ENCODE measurements at places on chromosomes 7 and 10. TPM values are rescaled to one million over a fixed set of nuclear protein-coding genes. Genes with fewer than 3 reads are reported as not detected.

DNA sequence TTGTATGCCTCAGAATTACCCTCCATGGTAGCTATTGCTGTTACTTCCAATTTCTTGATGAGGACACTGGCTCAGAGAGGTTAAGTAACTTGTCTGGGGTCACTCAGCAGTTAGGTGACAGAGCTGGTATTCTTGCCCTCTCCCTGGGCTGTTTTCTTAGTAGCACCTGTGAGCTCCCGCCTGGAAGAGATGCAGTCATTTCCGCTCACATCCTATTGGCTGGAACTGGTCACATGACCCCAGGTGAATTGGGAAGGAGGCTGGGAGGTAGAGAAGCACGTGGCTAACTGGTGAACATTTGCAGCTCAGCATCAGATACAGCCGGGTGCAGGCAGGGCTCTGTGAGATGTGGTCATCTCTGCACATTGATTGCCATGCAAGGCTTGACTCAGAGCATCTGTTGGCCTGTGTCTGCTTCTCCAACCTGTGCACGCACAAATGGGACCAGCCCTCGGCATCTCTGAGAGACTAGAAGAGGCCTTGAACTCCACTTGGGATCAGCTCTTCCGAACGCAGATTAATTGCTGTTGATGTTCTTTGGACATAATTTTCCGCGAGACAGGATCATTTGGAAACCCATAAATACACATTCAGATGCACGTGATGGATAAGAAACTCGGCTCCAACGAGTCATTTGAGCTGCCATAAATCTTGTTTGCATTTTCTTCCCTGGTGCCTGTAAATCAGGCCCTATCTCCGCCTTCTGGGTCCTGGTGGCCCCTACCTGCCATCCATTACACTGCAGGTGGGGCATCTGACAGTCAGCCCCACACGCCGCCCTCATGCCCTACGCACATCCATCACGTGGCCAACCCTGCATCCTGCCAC is 42.8 kb downstream of the MYL10 start:
- peak; percentile 80 for DNase-seq

- peak; percentile 84 for DNase-seq
Observed at GRCh38 chr7:98294798-98295382, 13.4 kb downstream of the BRI3 start.

ZCWPW1 gene
- polyA plus RNA-seq, result 3.3 TPM

KCND2 gene
- 0.88 TPM for polyA plus RNA-seq

RALA gene
- 42.8 TPM for polyA plus RNA-seq

PON3 gene
- 0.89 TPM for polyA plus RNA-seq

GRCh38 chr10:6995831-6996230 is 415.0 kb downstream of the SFMBT2 start:
- no peak for DNase-seq

GRCh38 chr10:29681676-29682448 is 47.1 kb upstream of the SVIL start:
- DNase-seq, result no peak

GPR22 gene
- polyA plus RNA-seq, result 0.39 TPM

DNA sequence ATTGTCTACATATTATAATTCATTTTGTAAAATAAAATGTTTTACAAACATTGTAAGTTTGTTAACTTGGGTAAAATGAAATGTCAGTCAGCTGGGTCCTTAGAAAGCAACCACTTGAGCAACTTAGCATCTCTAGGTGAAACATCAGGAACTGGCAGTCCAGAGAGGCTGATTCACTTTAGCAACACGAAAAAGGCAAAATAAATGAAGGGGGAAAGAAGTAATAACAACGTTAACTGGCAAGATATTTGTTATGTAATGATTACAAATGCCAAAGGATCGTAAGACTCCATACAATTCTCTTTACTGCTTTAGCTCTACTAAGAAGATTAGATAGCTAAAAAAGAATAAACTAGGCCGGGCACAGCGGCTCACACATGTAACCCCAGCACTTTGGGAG is 5.0 kb downstream of the PDZD8 start:
- no peak for DNase-seq

DNA sequence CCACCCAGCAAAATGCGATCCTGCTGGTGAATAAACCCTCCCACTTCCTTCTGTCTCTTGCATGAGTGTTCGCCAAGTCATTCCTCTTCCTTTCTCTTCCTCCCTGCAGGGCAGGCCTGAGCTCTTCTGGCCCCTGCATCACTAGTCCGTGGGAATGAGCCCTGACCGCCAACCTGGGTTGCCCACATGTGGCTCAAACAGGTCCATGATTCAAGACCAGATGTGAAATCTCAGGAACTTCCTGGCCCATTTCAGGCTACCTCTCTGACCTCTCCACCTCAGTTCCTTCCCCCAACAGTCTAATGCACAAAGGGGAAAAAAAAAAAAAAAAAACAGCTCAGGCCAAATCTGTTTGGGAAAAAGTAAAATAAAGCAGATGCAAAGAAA is 5.4 kb upstream of the YWHAG start:
- DNase-seq, result no peak

GRCh38 chr10:47331491-47331890 is 9.2 kb downstream of the GDF2 start:
- DNase-seq, result no peak

DNA sequence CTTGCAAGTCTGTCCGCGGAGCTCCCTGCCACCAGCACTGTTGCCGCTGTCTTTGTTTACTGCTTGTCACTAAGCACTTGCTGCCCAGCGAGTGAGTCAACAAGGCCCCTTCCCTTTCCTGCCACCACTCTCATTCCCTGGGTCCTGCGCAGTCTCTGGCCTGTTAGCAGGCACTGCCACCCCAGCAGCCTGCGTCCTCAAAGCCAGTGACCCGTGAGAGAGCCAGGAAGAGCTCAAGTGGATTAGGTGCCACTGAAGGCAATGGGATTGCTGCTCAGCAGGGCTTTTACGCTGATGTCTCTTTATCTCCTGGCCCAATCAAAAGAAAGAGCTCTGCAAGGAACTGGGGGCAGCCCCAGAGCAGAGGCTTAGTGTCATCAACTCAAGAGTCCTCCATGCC is at the start of gene FRMPD2:
Gene FRMPD2, minus strand, starts transcription at position 61 of the 400 bp plus-strand sequence. CDS start 129 bp downstream, outside the sequence.
- DNase-seq, result no peak

- DNase-seq, result no peak
Observed at GRCh38 chr7:47271749-47272148, 310.2 kb downstream of the TNS3 start.

DNA sequence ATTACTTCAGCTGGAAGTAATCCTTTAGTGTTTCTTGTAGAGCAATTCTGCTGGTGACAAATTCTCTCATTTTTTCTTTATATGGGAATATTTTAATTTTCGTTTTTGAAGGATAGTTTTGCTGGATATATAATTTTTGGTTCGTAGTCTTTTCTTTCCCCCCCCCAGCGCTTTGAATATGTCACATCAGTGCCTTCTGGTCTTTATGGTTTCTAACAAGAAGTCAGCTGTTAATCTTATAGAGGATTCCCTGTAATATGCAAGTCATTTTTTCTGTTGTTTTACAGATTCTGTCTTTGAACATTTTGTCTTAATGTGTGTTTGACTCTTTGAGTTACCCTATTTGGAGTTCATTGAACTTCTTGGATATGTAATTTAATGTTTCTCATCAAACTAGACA is 96.3 kb downstream of the SDK1 start:
- no peak for DNase-seq

- no peak for DNase-seq
Observed at GRCh38 chr7:101636822-101637623, 7.9 kb upstream of the MYL10 start.

MRLN gene
- not detected for polyA plus RNA-seq

DNA sequence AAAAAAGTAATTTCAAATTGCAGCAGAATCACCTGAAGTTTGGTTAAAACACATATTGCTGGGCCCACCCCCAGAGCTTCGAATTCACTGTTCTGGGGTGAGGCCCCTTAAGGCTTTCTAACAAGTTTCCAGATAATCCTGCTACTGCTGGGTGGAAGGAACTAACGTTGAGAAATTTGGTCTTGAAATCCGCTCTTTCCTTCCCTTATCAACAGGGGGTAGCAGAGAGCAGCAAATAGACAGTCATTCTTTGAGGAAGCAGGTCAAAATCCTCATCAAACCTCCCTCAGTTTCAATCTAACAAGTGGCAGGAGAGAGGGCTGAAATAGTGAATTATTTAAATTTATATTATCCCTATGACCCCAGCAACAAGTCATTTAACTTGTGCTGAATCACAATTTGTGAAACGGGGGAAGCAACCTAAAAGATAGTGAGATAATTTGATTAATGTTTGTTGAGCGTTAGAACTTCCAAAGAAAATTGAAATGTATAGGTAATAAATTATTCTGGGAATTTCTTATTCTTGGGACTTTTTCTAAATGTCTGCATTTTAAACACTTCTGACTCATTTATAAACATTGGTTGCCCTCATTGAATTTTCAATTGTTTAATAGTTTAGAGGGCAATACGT is 21.7 kb upstream of the MALSU1 start:
- DNase-seq, result peak; percentile 79

GRCh38 chr7:151699928-151700319 is 177.0 kb downstream of the PRKAG2 start:
- DNase-seq, result no peak

AQP1 gene
- 241 TPM for polyA plus RNA-seq

DNA sequence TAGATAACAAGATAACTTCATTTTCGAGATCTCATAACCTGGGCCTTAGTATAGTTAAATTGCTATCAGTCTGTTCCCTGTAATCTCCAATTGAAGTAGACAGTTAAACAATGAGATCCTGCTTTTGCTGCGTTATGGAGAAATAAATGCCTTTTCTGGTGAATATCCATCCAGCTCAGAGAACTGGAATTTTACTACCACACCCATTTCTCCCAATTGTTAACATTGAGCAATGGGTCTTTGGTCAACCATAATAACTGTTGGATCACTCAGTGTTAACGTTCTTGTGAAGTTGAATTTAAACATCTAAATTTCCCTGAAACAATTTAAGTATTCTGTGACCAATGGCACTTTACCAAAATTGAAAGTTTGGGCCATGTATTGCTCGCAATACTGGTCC is 3.0 kb downstream of the CALU start:
- DNase-seq, result no peak

TUBAL3 gene
- polyA plus RNA-seq, result not detected

DNA sequence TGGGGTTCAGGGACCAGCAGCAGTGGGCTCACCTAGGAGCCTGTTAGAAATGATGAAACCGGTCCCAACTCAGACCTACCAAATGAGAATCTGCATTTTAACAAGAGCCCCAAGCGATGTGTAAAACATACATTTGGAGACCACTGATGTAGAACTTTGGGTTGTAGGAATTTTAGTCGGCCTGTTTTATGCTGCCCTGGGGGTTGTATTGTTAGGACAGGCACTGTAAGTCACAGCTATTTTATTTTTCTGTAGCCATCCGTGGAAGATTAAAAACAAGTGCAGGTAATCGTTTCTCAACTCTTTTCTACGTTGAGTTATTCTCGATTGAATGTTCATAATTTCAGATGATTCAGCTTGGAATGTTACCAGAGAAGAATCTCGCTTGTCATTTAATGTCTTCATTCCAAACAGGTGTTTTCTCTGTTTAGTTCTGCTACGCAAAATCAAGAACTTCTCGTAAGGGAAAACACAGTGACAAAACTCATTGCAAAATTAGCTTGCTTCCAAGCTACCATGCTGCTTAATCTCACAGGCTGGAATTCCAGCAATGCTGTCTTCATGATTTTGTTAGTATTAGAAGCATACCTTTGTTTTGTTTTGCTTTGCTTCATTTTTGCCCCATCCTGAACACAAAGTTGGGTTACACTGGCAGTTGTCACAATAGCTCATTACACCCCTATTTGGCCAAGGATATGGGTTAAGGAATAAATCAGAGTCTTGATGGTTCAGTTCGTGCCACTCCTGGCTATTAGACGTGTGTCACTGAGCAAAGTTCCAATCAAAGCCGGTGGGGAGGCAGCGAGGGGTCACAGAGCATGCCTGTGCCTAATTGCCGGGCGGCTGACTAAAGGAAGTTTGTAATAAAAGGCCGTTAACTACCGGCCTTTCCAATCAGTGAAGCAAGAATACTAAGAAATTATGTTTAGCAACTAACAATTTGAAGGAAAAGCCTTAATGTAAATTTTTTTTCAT is 676.9 kb downstream of the GATA3 start:
- no peak for DNase-seq

- no peak for DNase-seq
Observed at GRCh38 chr10:88037623-88038022, 174.2 kb downstream of the PTEN start.

DNA sequence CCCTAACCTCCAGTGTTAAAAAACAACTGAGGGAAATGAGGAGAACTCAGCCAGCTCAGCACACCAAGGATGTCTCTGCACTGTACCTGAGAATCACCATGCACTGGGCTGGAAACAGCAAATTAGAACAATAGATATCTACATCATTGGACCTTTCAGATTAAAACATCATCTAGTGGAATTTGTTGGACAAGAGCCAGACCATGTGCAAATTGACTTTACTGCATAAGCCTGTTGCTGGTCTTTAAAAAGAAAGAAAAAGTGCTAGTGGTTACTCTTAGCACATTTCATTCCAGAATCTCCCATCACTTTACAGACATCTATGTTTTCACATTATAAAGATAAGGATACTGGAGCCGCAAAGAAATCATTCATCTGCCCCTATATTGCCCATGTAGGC is 75.4 kb downstream of the FGFR2 start:
- no peak for DNase-seq

- no peak for DNase-seq
Observed at GRCh38 chr7:132149436-132150304, 426.6 kb downstream of the PLXNA4 start.

DNA sequence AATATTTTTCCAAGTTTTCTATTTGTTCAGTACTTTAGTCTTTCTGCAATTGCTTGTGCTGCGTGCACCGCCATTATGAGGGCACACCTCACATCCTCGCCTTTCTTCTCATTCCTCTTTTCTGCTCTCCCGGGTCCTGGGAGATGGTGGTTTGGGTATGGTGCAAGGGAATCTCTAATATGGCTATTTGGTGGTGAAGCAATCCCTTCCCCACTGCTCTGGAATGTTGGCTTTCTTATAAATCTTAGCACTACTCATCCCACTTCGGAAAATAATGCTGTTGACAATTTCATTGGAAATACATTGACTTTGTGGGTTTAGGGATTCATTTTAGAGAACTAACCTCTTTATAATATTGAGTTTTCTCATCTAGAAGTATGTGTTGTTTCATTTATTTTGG is 1.9 kb upstream of the GCK start:
- DNase-seq, result no peak

DNA sequence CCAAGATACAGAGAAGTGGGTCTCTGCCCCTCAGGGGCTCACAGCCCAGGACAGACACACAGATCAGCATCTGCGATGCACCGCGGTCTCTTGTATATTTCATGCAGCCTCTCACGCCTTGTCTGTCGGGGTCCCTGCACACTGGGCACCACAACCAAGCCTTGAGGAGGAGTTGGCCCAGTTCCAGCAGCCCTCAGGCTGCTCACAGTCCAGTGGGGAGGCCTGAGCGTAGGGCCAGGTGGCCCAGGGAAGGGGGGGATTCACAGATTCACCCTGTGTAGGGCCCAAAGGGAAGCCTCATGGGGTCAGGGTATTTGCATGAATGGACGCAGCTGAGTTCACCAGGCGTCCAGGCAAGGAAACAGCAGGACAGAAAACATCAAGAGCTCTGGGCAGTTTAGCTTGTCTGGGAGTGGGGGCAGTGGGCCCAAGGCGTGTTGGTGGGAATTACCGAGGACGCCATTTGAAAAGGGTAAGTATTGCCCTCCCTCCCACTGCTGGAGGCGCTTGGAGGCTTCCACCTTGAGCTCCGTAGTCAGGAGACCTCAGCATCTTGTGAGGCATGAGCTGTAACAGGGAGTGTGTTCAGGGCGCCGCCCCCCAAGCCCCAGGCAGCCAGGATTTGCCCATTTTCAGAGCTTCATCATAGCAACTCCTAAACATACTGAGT is 129.1 kb upstream of the CHST15 start:
- DNase-seq, result no peak

GRCh38 chr7:88104732-88105131 is 115.1 kb downstream of the SRI start:
- no peak for DNase-seq

Measured in hepatocyte (in vitro differentiated cells).